ENCODE measurements at places on chromosomes 5 and 9. TPM values are rescaled to one million over a fixed set of nuclear protein-coding genes. Genes with fewer than 3 reads are reported as not detected.

DNA sequence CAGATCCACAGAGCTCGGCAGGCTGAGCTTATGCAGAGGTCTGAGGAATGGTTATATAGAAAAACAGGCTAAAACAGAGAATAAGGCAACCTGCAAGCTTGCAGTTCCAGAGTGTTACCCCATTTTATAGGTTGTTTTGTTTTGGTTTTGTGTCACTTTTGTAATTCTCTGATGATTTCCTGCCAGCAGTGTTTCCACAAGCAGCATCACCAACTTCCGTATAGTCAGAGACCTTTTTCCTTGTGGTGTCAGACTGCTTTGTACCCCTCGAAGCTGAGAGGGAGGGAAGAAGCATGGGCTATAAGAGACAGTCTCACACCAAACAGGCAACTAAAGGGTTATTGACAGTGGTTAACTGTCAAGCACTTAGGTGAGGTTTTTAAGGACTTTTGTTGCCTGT is 61.8 kb downstream of the TLE4 start:
- no peaks in the 10 kb centered on the region for H3K27me3 ChIP-seq
- no peaks in the 10 kb centered on the region for H3K36me3 ChIP-seq
- H3K4me3 ChIP-seq, result no peak overlapping the region
- H3K27ac ChIP-seq, result no peak overlapping the region

GRCh38 chr9:109918339-109919163 is 138.6 kb downstream of the PALM2AKAP2 start:
- no peaks in the 10 kb centered on the region for H3K27me3 ChIP-seq
- no peaks in the 10 kb centered on the region for H3K36me3 ChIP-seq
- H3K4me3 ChIP-seq, result no peak overlapping the region

DNA sequence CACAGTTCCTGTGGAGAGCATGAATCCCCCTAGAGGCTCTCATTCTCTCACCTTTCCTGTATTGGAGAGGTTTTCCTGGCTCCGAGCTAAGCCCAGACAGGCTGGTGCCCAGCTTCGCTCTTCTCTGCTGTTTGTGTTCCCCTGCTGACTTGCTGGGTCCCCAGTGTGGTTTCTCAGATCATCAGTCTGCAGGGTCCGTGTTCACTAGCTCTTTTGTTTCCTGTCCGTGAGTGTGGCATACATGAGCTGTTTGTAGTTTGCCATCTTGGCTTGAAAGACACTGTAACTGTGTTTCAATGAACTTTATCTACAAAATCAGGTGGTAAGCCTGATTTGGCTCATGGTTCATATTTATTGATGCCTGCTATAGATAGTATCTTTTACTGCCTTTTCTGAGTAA is 23.8 kb downstream of the LOX start:
- no peaks in the 10 kb centered on the region for H3K27me3 ChIP-seq
- H3K27ac ChIP-seq, result no peak overlapping the region
- no peaks in the 10 kb centered on the region for H3K4me1 ChIP-seq
- DNase-seq, result no peak
- no peaks in the 10 kb centered on the region for H3K36me3 ChIP-seq

The LCP2 gene
- 0.50 TPM for total RNA-seq

Measured in endodermal cell (in vitro differentiated cells).